ENCODE measurements at places on chromosomes 4 and X. TPM values are rescaled to one million over a fixed set of nuclear protein-coding genes. Genes with fewer than 3 reads are reported as not detected.

The LONRF3 gene
- 13.1 TPM for total RNA-seq

GRCh38 chr4:34628471-34628870 is 1615.8 kb downstream of the ARAP2 start:
- H3K36me3 ChIP-seq, result no peaks in the 10 kb centered on the region
- no peak for DNase-seq
- H3K4me1 ChIP-seq, result no peaks in the 10 kb centered on the region
- H3K4me3 ChIP-seq, result no peak overlapping the region
- H3K27me3 ChIP-seq, result no peaks in the 10 kb centered on the region

The STBD1 gene
- 4.9 TPM for total RNA-seq

The TMPRSS11A gene
- not detected for total RNA-seq

- H3K27me3 ChIP-seq, result no peaks in the 10 kb centered on the region
- no peaks in the 10 kb centered on the region for H3K36me3 ChIP-seq
- H3K4me3 ChIP-seq, result no peak overlapping the region
- no peak overlapping the region for H3K27ac ChIP-seq
- no peak for DNase-seq
- no peaks in the 10 kb centered on the region for H3K4me1 ChIP-seq
Observed at GRCh38 chrX:104513162-104513561, 52.8 kb upstream of the IL1RAPL2 start.

The ARHGAP6 gene
- total RNA-seq, result 0.13 TPM

GRCh38 chr4:158722291-158722916 is 792 bp downstream of the PPID start:
- peaks cover 20% of the 10 kb centered on the region for H3K36me3 ChIP-seq
- H3K4me1 ChIP-seq, result no peaks in the 10 kb centered on the region
- no peaks in the 10 kb centered on the region for H3K27me3 ChIP-seq
- peak overlapping the region; percentile 95 for H3K4me3 ChIP-seq

The ANK2 gene
- 5.5 TPM for total RNA-seq

The SPANXB1 gene
- total RNA-seq, result not detected

The MAGEA8 gene
- total RNA-seq, result not detected

The FABP2 gene
- not detected for total RNA-seq

The PPEF1 gene
- total RNA-seq, result not detected

DNA sequence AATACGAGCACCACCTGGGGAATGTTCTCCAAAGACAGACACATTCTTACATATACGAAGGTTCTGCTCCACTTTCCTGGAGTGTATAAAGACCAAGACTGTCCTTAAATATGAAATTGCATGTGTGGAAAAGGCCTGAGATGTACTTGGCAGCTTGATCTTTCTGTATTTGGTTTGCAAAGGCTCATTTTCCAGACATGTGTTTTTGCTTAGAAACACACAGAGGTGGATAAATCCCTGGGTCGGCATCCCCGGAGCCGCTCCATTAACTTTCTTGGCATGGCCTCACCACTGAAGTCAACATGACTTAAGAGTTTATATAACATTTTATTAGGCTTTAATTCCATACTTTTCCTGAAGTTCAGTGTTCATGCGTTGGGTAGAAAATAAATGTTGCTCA is 239.4 kb downstream of the LDB2 start:
- H3K4me1 ChIP-seq, result no peaks in the 10 kb centered on the region
- H3K4me3 ChIP-seq, result no peak overlapping the region
- no peak for DNase-seq
- no peaks in the 10 kb centered on the region for H3K36me3 ChIP-seq

- DNase-seq, result no peak
- no peaks in the 10 kb centered on the region for H3K27me3 ChIP-seq
- no peaks in the 10 kb centered on the region for H3K36me3 ChIP-seq
- no peak overlapping the region for H3K4me3 ChIP-seq
- no peaks in the 10 kb centered on the region for H3K4me1 ChIP-seq
- H3K27ac ChIP-seq, result no peak overlapping the region
Observed at GRCh38 chr4:79653871-79654270, 245.8 kb upstream of the GK2 start.
